ENCODE measurements at places on chromosomes 6 and 20.
A peak's percentile ranks its signal among the peaks of the same experiment; 100 is the strongest.

DNA sequence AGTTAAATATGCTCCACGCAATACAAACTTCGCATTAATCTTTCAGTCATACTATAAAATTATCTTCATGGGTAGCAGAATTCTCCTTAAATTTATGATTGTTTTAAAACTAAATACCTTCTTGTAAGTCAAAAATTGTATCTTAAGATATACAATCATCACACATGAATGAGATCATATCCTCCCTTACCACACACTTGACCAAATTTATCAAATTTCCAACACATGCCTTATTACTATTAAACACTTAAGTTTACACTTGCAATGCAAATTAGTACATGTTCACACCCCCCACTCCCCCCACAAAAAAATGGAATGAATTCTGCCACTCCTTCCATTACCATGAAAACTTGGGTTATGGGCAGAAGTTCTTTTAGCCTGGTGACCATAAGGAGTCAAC is 13.8 kb downstream of the RANBP9 start:
- no peak for DNase-seq

- DNase-seq, result no peak
Observed at GRCh38 chr6:82872185-82872584, 193.5 kb downstream of the UBE3D start.

DNA sequence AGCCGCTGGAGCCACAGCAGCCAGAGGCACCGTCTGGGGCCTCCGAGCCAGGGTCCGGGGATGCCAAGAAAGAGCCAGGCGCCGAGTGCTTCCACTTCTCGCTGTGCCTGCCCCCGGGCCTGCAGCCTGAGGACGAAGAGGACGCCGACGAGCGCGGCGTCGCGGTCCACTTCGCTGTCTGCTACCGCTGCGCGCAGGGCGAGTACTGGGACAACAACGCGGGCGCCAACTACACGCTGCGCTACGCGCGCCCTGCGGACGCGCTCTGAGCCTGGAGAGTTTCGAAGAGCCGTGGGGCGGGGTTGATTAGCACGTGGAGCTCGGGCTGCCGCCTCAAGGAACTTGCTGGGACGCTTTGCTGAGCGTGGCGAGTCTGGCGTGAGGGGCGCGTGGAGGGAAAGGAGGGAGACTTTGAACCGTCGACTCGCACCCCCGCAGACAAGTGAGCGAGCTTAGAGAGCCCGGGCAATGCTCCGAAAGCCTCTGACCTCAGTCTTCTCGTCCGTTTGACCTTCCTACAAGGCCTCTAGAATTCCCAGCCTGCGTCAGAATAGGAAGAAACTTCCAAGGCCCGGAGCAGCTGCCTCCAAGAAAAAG is 1.3 kb downstream of the PPP1R3G start:
- no peak for DNase-seq

DNA sequence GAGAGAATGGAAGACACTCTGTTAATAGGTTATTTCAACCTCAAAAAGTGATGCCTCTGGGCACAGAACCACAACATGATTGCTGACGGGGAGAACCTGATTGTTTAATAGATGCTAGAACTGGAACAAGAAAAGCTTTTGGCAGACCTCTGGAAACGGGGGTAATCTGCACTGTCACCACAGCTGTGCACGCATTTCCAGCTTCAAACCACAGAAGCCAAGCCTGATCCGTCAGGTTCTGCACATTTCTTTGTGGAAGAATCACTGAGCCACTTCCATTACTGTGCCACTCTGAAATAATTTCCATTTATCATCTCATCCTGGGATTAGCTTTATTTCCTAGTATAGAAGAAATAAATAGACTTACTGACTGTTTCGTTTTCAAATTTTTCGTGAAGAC is 309.3 kb downstream of the FARS2 start:
- DNase-seq, result no peak

DNA sequence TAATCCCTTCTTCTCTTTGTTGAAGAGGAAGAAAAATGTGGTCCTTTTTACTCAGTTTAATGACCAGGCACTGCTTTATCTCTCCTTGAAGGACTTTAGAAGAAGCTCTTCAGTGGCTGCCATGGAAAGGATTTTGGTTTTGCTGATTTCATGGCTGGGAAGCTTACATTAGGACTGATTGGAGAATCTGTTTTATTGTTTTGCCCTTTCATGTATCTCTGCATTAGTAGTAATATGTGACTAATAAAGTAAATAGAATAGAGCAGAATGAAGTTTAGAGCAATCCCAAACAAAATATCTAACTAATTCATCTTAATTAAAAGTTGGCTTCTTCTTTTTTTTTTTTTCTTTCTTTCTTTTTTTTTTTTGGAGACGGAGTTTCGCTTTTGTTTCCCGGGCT is 502.9 kb downstream of the HAO1 start:
- DNase-seq, result no peak

- DNase-seq, result no peak
Observed at GRCh38 chr6:1222728-1223595, 88.9 kb upstream of the FOXQ1 start.

GRCh38 chr6:3884007-3884745 is 35.0 kb downstream of the FAM50B start:
- DNase-seq, result no peak

DNA sequence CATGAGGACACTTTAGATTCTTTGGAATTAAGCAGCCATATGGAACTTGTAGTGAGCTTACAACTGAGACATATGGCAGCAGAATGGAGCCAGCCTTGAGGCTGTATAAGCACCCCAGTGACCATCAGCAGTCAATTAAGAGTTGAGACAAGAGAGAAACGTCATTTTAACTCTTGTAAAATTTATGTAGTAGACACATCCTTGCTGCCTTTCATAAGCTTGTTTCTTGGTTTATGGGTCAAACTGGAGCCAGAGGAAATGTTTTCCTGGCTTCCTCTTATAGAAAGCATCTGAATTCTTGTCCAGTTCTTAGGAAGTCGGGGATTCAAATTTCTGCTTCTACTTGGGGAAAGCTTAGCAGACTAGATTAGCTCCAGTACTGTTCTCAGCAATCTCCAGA is 745.1 kb upstream of the MARCKS start:
- peak; percentile 9 for DNase-seq

GRCh38 chr20:40535816-40536215 is 153.2 kb downstream of the MAFB start:
- no peak for DNase-seq

GRCh38 chr6:132235596-132236280 is 165.5 kb downstream of the MOXD1 start:
- no peak for DNase-seq

DNA sequence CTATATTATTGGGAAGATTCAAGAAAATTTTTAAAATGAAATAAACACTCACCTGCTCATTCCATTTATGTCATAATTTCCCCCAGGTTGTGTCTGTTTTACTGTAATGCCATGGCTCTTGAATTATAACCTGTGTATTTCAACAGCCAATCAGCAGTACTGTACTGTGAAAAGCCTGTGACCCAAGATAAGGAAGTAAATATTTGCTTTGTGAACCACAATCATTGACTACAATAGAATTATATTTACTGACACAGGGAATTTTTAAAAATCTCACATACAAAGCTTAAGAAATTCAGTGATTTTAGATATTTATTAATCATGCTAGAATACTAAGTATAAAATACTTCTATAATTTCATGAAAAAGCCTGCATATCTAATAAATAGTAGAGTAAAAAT is 6.0 kb downstream of the RGS17 start:
- peak; percentile 59 for DNase-seq

- DNase-seq, result no peak
Observed at GRCh38 chr6:72975352-72975752, 249.9 kb downstream of the KHDC1L start.

DNA sequence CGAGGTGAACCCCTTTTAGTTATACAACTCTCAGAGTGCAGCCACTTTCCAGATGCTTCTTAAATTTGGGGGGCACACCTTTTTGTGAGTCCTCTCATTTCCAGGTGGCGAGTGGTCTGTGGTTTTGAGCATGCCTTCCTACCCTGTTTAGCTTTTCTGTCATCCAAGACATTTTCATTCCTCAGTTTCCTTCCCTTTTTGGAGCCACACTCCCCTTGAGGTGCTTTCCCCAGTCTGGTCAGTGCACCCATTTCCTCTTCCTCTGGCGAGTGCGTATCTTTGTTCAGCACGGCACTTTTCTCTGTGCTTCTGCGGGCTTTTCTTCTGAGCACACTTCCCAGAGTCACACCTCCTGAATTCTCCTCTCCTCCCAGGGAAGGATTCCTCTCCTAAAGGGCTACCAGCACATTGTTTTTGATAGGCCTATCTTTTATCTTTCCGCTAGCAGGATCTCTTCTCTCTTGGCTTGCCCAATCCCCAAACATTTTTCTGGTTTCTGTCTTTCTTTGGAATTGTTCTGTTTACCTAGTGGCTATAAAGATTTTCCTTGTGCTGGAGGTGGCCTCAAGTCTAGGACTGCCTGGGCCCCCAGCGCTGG is 1.4 kb downstream of the PHF20 start:
- peak; percentile 54 for DNase-seq

DNA sequence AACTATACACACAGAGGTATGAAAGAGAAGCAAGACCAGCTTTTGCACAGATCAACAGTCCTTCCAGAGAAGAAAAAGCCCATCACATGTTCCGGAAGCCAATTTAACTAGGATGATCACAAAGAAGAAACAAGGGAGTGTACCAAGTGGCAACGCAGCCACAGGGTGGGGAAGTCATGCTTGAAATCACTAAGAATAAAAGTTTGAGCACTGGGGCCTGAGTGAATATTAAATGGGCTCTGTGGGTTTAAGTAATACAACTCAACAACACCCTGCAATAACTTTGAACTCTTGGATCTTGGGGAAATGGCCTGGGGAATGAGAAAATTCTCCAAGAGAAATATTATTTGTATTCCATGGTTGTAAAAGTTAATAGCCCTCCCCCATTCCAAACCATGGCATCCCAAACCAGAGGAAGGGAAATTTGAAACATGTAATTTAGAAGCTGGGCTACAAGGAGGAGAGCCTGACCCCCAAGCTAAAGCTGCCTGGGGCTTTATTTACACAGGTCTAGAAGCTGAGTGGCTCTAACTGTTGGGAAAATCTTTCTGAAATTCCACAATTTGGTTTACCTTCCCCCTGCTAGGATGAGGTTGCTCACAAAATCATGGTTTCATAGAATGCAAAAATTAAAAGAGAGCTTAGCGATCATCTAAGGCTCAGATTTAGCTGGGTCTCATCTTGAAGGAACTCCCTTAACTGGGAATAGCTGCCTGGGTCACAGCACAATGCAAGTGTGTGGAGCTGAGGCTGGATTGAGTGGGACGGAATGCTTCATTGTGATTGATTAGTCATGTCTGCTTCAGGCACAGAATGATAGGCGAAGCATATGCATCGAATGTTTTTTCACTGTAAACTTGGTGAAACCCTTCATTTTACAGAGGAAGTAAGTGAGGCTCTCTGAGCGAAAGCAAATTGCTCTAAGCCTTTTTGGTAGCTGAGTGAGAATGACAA is 143.6 kb downstream of the BMP7 start:
- DNase-seq, result no peak

GRCh38 chr6:107869871-107870270 is 45.8 kb upstream of the SCML4 start:
- DNase-seq, result no peak

- DNase-seq, result no peak
Observed at GRCh38 chr6:152836523-152836922, 85.9 kb downstream of the VIP start.

DNA sequence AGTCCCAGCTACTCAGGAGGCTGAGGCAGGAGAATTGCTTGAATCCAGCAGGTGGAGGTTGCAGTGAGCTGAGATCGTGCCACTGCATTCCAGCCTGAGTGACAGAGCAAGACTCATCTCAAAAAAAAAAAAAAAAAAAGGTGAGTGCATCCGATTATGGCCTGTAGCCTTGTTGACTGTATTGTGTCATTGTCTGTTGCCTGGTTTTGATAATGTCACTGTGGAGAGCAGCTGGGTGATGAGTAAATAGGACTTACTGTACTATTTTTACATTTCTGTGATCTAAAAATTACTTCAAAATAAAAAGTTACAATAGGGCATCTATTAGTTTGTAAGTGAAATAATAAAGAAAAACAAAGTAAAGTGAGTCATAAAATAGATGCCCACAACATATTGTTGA is 134.1 kb upstream of the SALL4 start:
- no peak for DNase-seq
